ENCODE measurements at places on chromosomes 6 and 20.

- DNase-seq, result no peak
These were observed 438.9 kb upstream of the ZNF337 start for GRCh38 chr20:26135325-26136110.

- no peak for DNase-seq
These were observed 962.5 kb downstream of the KIF16B start for GRCh38 chr20:15610787-15611186.

GRCh38 chr6:106037060-106037459, 49.1 kb upstream of the PRDM1 start:
- no peak for DNase-seq

DNA sequence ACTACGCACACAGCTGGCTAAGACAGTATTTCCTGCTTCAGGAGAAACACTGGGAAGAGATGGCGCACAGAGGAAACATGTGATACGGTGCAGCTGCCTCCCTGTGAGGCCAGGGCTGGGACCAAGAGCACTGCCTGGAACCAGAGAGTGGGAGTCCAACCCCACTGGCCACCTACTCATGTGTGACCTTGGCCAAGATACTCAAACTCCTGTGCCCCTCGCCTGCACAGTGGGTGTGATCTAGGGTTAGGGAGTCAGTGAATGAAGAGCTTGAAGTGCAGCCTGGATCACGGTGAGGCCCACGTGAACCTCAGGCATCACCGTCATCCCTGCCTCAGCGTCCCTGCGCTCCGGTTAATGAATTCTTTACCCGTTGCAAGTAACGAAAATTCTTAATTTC, 41.7 kb upstream of the MPC1 start:
- no peak for DNase-seq

DNA sequence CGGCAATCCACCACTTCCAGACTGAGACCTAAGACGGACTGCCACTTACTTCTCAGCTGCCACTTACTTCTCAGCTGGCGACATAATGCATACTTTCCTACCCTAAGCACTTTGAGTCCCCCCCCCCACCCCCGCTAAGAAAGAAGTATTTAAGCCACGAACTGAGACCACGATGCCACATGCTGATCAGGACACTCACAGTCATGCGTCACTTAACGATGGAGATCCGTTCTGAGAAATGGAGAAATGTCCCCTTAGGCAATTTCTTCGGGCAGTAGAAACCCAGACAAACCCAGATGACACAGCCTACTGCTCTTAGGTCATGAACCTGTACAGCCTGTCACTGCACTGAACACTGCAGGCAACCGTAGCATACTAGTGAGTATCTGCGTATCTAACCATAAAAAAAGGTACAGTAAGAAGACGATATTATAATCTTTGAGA, 690 bp downstream of the IFNGR1 start:
- peak; percentile 51 for DNase-seq

DNA sequence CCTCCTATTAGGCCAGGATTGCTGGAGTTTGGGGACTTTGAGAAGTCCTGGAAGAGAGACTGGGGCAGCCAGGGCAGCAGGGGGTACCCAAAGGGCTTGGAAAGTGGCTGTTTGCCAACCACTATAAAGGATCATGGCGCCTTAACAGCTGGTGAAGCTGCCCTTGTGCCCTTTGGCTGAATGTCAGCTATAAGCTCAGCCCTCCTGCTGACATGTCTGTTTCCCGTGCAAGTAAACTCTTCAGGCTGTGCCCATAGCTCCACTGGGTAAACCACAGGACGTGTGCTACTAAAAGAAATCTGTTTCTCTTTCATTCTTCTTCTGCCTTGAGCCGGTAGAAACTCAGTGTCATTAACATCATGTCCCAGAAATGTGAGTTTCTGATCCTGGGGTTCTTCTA, 97.3 kb downstream of the CAP2 start:
- DNase-seq, result no peak

- no peak for DNase-seq
These were observed 74.5 kb upstream of the TMEM181 start for GRCh38 chr6:158485431-158485830.

- DNase-seq, result no peak
These were observed 56.1 kb upstream of the FOXC1 start for GRCh38 chr6:1553562-1554083.

GRCh38 chr20:4563534-4563933, 158.2 kb upstream of the PRND start:
- DNase-seq, result no peak

DNA sequence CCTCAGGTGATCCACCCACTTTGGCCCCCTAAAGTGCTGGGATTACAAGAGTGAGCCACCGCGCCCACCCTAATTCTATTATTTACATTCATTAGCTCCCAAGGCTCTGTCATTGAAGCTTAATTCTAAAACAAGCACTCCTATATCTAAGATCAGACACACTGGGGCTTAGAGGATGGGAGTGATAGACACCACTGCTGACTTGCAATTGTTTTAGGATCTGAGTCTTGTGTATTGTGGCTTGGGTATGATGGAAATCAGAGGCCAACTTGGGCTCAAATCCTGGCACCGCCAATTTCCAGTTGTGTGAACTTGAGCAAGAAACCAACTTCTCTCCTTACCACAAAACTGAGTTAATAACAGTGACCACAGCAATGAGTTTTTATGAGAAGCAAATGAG, 34.7 kb downstream of the MTRES1 start:
- DNase-seq, result no peak

GRCh38 chr6:82924799-82925535, 140.7 kb downstream of the UBE3D start:
- no peak for DNase-seq

DNA sequence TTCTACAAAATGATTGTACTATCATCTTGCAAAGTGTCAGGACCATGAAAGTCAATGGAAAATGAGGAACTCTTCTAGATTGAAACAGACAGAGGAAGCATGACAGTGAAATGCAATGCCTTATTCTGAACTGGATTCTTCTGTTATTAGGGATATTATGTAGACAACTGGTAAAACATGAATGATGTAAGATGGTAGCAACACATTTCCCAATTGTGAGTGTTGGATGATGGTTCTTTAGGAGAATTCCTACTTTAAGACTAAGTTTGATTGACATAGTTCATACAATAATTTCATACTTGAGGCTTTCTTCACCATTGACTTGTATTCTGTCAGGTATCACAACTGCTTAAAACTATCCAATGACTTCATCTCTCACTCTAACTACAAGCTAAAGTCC, 4.5 kb downstream of the UBE3D start:
- DNase-seq, result no peak

DNA sequence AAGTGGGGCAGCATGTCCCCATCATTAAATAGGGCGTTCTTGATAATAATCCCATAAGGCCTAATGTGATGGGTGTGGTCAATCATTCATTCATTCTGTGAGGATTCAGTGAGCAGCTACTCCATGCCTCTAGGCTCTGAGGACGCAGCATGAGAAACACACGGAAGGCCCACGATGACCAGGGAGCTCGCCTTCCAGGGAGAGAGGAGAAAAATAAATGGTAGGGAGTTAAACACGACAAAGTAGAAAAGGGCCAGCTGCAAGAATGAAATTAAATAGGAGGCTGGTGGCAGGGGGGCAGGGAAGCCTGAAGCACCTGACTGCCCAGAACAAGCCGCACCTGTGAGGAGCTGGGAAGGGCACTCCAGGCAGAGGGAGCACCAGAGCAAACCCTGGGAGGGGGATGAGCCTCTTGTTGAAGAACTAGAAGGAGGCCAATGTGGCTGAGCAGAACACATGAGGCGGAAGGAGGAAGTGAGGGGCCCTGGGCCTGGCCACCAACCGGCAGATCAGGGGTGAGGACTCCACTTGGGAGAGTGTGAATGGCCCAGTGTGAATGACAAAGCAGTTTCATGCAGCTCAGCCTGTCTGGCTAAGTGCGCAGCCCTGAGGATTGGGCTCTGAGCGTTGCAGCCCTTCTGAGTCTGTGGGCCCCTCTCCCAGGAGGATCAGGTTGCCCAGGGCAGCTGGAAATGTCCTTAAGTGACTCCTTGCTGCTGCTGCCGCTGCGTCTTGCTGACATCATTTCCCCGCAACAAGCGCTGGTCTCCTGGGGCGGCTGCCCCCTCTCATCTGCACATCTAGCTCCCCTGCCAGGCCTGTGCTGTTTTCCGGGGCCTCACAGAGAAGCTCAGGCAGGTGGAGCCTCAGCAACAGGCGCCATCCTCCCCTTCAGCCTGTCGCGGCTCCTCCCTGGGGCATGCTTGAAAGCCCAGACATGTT, 99.9 kb downstream of the CDH26 start:
- no peak for DNase-seq

DNA sequence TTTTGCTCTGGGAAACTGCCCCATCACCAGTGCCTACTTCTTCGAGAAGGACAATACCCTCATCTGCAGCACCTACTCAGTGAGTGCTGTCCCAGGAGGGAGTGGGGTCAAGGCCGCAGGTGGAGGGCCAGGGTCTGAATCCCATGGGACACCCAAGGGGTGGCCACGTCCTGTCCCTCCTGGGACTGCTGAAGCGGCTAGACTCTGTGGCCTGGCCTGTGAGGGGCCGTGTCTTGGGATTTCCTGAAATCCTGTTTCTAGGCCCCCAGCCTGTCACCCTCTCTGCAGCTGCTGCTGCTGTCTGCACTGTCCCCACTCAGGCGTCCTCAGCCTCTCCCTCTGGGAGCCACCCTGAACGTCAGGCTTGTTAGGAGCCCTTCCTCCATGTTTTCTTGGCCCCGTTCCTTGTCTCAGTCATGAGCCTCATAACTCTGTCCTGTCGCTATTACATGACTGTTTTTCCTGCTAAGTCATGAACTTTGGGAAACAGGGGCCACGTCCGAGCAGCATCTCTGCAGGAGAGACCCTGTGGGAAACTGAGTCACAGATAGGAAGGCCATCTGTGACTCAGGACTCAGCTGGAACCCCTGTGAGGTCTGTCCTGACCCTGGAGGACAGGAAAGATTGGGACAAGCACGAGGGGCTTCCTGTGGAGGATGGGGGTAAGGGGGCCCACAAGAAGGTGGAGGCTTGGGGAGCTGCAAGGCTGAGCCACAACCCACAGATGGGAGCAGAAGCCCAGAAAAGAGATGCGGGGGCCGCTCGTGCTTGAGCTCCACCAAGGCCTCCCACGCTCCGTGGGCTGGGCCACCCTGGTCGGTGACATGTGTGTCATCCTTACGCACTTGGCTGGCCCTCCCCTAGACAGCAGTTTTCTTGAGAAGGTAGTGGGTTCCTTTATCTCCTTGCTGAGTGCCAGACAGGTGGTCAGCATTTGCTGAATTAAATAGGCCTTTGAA, 49.9 kb downstream of the EFCAB8 start:
- DNase-seq, result no peak

GRCh38 chr20:60092729-60093128, 134.5 kb downstream of the CDH26 start:
- no peak for DNase-seq

DNA sequence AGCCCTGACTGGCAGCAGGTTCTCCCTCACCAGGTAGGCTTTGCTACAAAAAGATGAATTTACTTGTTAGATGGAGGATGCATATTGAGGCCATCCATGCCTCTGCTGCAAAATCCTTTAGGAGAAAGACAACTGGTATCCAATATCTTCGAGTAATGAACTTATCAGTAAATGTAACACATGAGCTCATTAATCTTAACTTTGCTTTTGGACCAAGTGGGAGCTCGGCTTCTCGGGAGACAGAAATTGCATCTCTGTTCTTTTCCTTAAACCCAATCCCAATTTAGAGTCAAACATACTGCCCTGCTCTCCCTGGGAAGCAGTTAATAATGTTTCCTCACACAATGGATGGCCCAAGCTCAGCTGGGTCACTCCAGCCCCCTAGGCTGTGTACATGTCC, 330.5 kb downstream of the ZFAND3 start:
- DNase-seq, result no peak

Data from tibial artery (tissue), 4 donors.